CD4-positive, alpha-beta T cell (primary cell): ENCODE measurements at places on chromosomes 2 and 18. TPM values are rescaled to one million over a fixed set of nuclear protein-coding genes. Genes with fewer than 3 reads are reported as not detected.

CD226 gene
- total RNA-seq, result 74.8 TPM

HNMT gene
- 0.78 TPM for total RNA-seq

TFCP2L1 gene
- 0.30 TPM for total RNA-seq

LIPG gene
- total RNA-seq, result not detected

KIF5C gene
- total RNA-seq, result 7.3 TPM

SH3RF3 gene
- total RNA-seq, result 5.9 TPM

LGALSL gene
- 0.22 TPM for total RNA-seq

CREG2 gene
- total RNA-seq, result not detected

PAX3 gene
- not detected for total RNA-seq

ZFP36L2 gene
- total RNA-seq, result 1,602 TPM
